ENCODE measurements at places on chromosomes 13 and 19.

- no peak for DNase-seq
These were observed 24.6 kb downstream of the CHST8 start for GRCh38 chr19:33646306-33646705.

DNA sequence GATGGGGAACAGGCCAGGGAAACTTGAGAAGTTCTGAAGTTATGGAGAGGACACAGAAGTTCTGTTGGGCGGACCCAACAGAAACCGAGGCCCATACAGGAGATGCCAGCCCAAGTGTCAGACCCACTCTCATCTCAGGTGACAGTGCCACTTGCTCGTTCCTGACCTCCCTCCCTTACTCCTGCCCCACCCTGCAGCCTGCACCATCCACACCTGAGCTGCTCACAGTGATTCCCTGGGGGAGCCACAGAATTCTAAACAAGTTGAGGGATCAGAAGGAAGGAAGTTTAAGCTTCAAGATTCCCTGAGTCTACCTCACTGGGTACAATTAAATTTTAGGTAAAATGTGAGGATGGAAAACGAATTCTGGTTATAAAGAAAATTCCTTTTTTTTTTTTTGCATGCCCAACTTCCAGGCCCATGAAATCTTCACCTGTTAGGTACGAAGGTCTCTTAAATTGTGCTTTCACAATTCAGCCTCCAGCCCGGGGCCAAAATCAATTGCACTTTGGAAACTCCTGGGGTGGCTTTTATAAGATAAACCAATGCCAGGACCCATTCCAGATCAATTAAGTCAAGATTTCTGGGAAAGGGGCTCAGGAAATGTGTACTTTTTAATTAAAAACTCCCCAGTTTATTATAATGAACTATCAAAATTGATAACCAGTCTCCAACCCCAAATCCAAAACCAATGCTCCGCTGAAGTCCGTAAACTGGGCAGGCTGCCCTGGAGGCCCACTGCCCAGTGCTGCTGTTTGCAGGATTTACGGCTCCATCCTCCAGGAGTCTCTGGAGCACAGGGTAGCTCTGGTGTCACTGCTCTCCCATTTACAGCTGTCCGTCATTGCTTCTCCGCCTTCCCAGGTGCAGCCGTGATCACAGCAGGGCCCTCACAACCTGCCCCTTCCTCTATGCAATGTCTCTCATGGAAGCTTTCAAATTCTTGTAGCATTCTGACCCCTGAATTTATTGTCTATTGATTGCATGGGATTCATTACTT, 643.5 kb downstream of the UQCRFS1 start:
- DNase-seq = no peak

GRCh38 chr19:2811221-2811722, 8.4 kb upstream of the ZNF554 start:
- DNase-seq = no peak

GRCh38 chr13:44591316-44591715, 15.2 kb upstream of the TSC22D1 start:
- no peak for DNase-seq

- peak; percentile 49 for DNase-seq
These were observed 14.6 kb downstream of the FRY start for GRCh38 chr13:32045982-32046785.

DNA sequence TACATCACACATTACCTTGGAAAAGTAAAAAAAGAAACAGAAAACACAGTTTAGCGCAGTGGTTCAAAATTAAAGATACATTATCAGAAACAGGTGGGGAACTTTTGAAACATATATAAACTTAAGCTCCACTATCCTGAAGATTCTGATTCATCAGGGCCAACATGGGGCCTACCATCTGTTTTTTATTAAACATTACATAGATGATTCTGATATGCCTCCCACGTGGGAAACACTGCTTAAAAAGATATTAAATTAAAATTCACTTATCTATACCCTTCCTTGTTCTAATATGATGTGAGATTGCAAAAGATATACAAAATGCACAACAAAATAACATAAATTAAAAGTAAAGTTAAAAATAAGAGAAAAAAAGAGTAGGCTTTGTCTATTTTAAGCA, 125.0 kb downstream of the VWA8 start:
- no peak for DNase-seq

DNA sequence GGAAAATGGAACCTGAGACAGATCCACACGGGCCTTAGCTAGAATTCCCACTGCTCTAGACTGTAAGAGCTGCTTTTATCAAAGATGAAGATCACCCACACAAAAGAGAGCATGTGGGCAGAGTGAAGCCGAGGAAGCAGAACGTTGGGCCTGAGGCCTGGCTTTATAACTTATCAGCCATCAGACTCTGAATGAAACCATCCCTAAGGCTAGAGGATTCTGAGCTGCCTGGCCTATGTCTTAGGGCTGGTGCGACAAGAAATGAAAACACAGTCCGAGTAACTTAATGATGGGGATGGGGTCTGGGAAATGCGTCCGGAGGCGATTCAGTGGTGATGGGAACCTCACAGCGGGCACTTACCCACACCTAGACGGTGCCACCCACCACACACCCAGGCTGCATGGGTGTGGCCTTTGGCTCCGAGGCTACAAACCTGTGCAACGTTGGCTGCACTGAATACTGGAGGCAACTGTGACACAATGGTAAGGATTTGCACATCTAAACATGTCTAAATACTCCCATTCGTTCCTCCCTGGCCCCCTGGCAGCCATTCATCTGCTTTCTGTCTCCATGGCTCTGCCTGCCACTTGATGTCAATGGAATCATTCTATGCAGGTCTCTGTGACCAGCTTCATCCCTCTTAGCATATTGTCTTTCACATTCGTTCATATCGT, 62.0 kb downstream of the SLC15A1 start:
- DNase-seq = no peak

DNA sequence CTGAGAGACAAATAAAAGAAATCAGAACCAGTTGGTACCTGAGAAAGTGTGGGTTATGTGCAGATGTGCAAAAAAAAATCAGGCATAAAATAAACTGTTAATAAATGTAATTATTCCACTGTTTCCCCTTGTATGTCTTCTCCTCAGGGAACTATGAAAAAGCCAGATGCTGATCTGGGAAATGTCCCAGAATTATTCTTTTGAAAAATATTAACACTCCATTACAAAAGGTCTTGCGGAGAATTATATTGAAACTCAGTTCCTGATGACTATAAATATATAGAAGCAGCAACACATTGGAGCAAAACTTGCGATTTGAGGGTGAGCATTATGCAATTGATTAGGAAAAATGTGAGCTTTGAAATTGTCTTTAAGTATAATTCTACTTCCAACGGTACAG, 433.3 kb upstream of the KLF12 start:
- DNase-seq = no peak

- peak; percentile 78 for DNase-seq
These were observed 959 bp downstream of the PDS5B start for GRCh38 chr13:32587011-32587810.

- no peak for DNase-seq
These were observed 109.5 kb upstream of the MIR17HG start for GRCh38 chr13:91238036-91238435.

- DNase-seq = no peak
These were observed 15.1 kb downstream of the KCNRG start for GRCh38 chr13:50030315-50030714.

GRCh38 chr19:6925801-6926751, 38.7 kb downstream of the ADGRE1 start:
- no peak for DNase-seq

DNA sequence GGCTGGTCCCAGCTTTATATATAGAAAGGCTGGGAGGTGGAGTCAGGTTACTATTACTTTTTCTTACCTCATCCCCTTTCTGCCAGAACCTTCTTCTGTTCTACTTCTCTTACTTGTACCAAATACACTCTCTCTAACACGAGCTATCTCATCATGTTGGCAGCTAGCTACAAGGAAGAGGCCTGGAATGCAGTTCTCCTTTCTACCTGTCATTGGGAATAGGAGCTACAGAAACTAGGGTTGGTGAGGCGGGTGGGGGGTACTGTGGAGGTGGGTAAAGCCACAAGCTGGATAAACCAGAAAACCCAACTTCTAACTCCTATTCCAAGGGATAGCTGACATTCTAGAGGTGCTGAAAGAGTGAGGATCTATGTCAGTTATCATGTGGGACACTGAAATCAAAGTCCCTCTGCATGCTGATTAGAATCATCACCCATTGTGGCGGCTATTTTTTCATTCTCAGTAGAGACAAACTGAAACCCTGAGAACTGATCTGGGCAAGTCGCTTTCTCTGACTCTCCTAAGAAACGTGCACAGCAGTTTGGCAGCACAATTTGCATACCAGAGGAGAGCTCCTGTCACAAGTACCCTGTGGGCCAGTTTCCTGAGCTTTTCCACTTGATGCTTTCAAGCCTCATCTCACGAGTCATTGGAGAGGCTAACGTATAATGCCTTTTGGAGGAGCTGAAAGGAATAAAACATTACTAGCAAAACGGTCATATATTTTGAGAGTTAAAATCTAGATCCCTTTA, 358.1 kb downstream of the ENOX1 start:
- no peak for DNase-seq

- DNase-seq = no peak
These were observed 6.4 kb downstream of the POGLUT2 start for GRCh38 chr13:102792396-102792795.

GRCh38 chr19:42276821-42277220, 7.8 kb downstream of the CIC start:
- no peak for DNase-seq

DNA sequence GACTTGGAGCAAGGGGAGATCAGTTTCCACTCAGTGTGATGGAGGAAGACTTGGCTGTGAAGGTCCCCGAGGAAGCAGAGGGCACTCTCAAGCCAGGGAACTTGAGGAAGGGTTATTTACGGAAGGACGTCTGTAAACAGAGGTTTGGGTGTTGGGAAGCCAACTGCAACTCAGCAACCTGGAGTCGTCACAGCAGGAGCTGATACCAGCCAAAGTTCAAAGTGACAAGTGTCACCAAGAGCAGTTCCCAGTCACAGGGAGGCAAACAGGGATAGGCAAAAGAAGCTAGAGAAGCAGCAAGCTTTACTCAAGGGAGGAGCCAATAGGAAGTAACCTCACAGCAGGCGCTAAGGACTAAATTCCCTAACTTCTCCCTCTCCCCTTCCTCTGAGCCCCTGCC, 205.5 kb downstream of the EFNB2 start:
- no peak for DNase-seq

Measured in NCI-H146 (cell line).